ENCODE measurements at places on chromosomes 7 and 10. TPM values are rescaled to one million over a fixed set of nuclear protein-coding genes. Genes with fewer than 3 reads are reported as not detected.

- H3K27ac ChIP-seq, result no peak overlapping the region
- no peak for DNase-seq
- H3K27me3 ChIP-seq, result no peaks in the 10 kb centered on the region
- H3K36me3 ChIP-seq, result no peaks in the 10 kb centered on the region
Measured at GRCh38 chr10:43861966-43862751, 213.5 kb upstream of the ZNF32 start.

DNA sequence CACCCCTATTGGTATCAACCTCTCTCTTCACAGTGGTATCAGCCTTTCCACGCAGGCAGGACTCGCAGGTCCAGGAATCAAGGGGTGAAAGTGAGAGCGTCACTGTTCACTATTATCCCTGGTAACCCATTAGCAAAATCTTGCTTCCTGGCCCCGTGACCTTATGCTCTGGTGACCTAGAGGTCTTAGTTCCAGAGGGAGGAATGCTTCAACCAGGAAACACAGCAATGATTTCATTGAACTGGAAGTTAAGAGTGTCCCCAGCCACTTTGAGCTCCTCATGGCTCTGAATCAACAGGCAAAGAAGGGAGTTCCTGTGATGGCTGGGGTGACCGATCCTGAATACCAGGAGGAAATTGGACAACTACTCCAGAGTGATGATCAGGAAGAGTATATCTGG, 90.6 kb downstream of the CUL2 start:
- H3K27ac ChIP-seq, result no peak overlapping the region
- H3K36me3 ChIP-seq, result no peaks in the 10 kb centered on the region
- no peak overlapping the region for H3K4me3 ChIP-seq
- H3K27me3 ChIP-seq, result no peaks in the 10 kb centered on the region
- no peaks in the 10 kb centered on the region for H3K4me1 ChIP-seq

DNA sequence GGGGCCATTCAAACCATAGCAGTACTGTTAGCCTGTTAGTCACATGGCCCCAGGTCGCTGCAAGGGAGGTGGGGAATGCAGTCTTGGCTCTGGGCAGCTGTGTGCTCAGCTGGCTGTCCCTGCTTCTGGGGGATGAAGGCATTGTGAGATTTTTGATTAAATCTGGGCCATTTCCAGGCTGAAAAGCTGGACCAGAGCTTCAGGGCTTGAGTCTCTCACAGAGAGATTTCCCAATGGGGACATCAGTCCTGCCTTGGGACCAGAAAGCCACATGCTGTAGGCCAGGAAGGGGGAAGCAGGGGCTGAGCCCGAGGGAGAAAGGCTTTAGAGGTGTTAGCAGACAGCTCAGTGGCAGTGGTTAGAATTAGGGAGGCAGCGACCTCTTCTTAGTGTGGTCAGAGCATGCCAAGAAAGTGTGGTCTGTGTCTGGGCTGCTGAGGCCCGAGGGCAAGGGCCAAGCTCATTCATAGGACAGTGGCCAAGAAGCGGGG, 33.6 kb downstream of the PALD1 start:
- no peak overlapping the region for H3K27ac ChIP-seq
- DNase-seq, result no peak
- H3K27me3 ChIP-seq, result no peaks in the 10 kb centered on the region
- H3K4me1 ChIP-seq, result peaks cover 7% of the 10 kb centered on the region

The GATA3 gene
- total RNA-seq, result 3.1 TPM

The SPDYE11 gene
- total RNA-seq, result not detected

DNA sequence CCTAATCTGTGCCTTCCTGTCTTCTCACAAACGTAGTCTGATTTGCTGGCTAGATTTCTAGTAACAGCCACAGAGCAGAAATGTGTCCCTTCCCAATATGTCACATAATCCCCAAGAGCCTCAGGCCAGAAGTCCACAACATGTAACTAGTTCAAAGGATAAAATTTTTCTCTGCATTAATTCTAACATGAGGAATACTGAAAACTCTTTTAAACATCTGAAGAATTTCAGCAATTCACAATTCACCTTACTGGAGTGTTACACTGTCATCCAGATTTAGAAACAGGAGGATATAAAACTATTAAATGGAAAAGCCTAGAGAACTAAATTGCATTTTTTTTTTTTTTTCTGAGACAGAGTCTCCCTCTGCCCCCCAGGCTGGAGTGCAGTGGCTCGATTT, 2.5 kb upstream of the DDX56 start:
- no peak overlapping the region for H3K4me3 ChIP-seq
- no peak for DNase-seq
- no peak overlapping the region for H3K27ac ChIP-seq
- peaks cover 52% of the 10 kb centered on the region for H3K36me3 ChIP-seq

DNA sequence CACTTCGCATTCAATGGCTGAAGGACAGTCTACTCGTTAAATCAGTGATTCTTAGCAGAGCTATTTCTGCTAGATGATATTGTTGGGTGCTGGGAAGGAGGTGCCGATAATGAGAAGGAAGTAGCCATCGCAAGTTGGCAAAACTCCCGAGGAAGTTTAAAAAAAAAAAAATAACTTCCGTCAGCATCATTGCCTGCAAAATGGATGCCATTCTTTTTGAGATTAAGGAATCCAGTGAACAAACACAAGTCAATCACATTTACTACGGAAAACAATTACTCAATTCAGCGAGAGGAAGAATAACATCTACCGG, 74.4 kb upstream of the SFMBT2 start:
- no peak overlapping the region for H3K4me3 ChIP-seq
- no peak for DNase-seq
- no peak overlapping the region for H3K27ac ChIP-seq
- H3K27me3 ChIP-seq, result peaks cover 34% of the 10 kb centered on the region
- no peaks in the 10 kb centered on the region for H3K4me1 ChIP-seq

The KLLN gene
- 0.37 TPM for total RNA-seq

- H3K36me3 ChIP-seq, result no peaks in the 10 kb centered on the region
- no peaks in the 10 kb centered on the region for H3K27me3 ChIP-seq
- H3K4me1 ChIP-seq, result peaks cover 7% of the 10 kb centered on the region
- DNase-seq, result no peak
Measured at GRCh38 chr10:34647875-34648865, 166.9 kb downstream of the PARD3 start.

The SYCE1 gene
- not detected for total RNA-seq

The TAS2R41 gene
- not detected for total RNA-seq

GRCh38 chr10:118542205-118542604, 53.2 kb downstream of the PRLHR start:
- no peak overlapping the region for H3K27ac ChIP-seq
- H3K4me1 ChIP-seq, result no peaks in the 10 kb centered on the region
- no peak for DNase-seq
- H3K4me3 ChIP-seq, result no peak overlapping the region

GRCh38 chr7:51327287-51327717, 10.7 kb upstream of the COBL start:
- no peak overlapping the region for H3K4me3 ChIP-seq
- H3K4me1 ChIP-seq, result no peaks in the 10 kb centered on the region

DNA sequence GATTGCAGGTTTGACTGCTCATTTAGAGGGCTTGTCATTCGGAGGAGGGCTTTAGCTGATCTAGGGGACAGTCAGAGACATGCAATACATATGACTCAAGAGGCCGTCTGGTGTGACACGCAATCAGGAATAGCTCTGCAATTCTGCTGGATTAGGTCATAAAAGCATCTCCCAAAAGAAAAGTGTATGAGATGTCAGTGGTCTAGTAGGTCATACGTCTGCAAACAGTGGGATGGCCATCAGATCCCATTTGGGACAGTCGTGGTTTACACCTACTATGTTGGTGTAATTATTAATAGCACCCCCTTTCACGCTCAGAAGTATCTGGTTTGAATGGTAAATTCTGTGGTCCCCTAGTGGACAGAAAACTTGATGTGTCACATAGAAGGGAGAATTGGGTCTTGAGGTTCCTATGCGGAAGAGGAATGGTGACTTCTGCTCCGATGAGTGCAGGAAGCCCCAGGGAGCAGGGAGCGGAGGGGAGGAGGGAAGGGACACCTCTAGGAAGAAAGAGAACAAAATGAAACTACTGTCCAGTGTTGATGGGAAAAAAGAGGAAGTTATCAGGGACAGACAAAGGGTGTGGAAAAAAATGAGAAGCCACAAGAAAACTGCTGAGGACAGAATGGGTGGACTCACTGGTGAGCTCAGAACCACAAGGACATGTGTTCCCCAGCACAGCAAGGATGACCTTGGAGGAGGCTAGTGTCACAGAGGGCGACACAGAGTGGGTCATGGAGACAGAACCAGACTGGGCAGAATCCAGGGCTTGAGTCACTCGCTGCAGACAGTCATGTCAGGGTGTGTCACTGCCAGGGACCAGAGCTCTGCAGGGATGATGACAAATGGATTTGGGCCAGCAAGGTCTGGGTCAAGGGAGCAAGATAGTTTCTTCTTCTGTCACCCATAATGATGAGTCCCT, 59.9 kb downstream of the MAP3K8 start:
- H3K36me3 ChIP-seq, result no peaks in the 10 kb centered on the region
- no peak overlapping the region for H3K27ac ChIP-seq
- no peak for DNase-seq
- H3K4me3 ChIP-seq, result no peak overlapping the region
- no peaks in the 10 kb centered on the region for H3K4me1 ChIP-seq

The PTPRN2 gene
- total RNA-seq, result 0.11 TPM

- H3K27me3 ChIP-seq, result no peaks in the 10 kb centered on the region
- no peak overlapping the region for H3K4me3 ChIP-seq
- peaks cover 12% of the 10 kb centered on the region for H3K4me1 ChIP-seq
- H3K36me3 ChIP-seq, result peaks cover 31% of the 10 kb centered on the region
Measured at GRCh38 chr10:24603333-24603732, 120.4 kb downstream of the ARHGAP21 start.

DNA sequence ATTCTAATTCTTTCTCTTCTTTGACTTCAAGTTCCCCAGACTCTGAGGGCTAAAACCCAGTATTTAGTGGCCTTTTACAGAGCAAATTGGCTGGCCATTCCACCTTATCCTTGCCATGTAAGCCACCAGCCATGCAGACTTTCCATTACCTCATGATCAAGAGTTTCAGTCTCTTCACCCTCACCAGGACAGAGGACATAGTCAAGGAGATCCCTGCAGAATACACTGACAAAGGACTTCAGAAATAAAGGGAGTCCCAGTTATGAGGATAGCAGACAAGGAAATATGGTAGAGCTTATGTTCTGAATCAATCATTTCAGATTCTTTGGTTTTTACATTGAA, 1080.4 kb upstream of the C7orf33 start:
- DNase-seq, result no peak
- H3K27me3 ChIP-seq, result no peaks in the 10 kb centered on the region
- H3K36me3 ChIP-seq, result no peaks in the 10 kb centered on the region
- no peak overlapping the region for H3K27ac ChIP-seq

- peaks cover 6% of the 10 kb centered on the region for H3K27me3 ChIP-seq
- no peaks in the 10 kb centered on the region for H3K36me3 ChIP-seq
- no peak overlapping the region for H3K4me3 ChIP-seq
- H3K27ac ChIP-seq, result no peak overlapping the region
- no peak for DNase-seq
Measured at GRCh38 chr7:50640779-50641178, 75.6 kb upstream of the DDC start.

The GRM8 gene
- total RNA-seq, result 0.80 TPM

GRCh38 chr7:37832194-37832593, 16.2 kb upstream of the NME8 start:
- no peak overlapping the region for H3K4me3 ChIP-seq
- no peak overlapping the region for H3K27ac ChIP-seq

The FAM24B gene
- total RNA-seq, result 8.0 TPM

- H3K4me1 ChIP-seq, result no peaks in the 10 kb centered on the region
- H3K36me3 ChIP-seq, result no peaks in the 10 kb centered on the region
- no peak overlapping the region for H3K27ac ChIP-seq
- no peak overlapping the region for H3K4me3 ChIP-seq
Measured at GRCh38 chr7:49643321-49643720, 130.1 kb upstream of the VWC2 start.

DNA sequence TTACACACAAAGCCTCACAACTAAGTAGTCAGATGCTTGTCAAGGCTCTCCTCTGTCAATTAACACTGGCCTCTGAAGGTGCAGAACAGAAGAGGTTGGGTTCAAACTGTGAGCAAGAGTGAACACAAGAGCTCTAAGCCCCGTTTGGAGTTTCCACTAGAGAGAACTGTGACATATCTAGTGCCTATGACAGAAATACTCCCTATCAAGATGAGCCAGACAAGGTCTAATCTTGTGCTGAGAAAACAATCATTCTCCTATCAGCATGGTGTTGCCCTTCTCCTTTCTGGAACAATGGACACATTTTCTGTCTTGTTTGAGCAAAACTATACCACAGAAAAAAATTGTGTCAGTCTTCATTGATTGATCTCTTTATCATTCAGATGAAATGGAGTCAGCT, 62.4 kb upstream of the CCDC71L start:
- no peaks in the 10 kb centered on the region for H3K36me3 ChIP-seq
- no peak overlapping the region for H3K4me3 ChIP-seq
- DNase-seq, result no peak
- H3K4me1 ChIP-seq, result peaks cover 21% of the 10 kb centered on the region
- no peaks in the 10 kb centered on the region for H3K27me3 ChIP-seq

The CFAP70 gene
- 0.06 TPM for total RNA-seq

DNA sequence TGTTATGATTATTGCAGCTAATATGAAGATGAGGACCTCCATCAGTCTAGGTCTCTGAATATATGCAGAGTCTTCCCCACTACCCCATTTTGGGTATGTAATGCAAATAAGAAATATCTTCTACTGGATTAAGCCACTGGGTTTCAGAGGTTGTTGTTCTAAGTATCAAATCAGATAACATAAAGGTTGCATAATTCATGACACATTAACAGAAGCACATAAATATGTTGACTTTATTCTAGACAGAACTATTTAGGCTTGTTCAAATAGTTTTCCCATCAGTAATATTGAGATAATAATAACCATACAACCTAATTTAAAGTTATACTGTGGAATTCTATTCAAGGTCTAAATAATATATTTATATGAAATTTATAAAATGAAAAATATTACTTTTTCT, 157.1 kb downstream of the ETV1 start:
- no peak for DNase-seq
- peaks cover 11% of the 10 kb centered on the region for H3K4me1 ChIP-seq
- H3K27ac ChIP-seq, result no peak overlapping the region
- no peak overlapping the region for H3K4me3 ChIP-seq
- H3K27me3 ChIP-seq, result no peaks in the 10 kb centered on the region

GRCh38 chr7:41656366-41656765, 46.5 kb downstream of the INHBA start:
- no peaks in the 10 kb centered on the region for H3K36me3 ChIP-seq
- no peaks in the 10 kb centered on the region for H3K4me1 ChIP-seq
- DNase-seq, result no peak
- H3K4me3 ChIP-seq, result no peak overlapping the region
- H3K27ac ChIP-seq, result no peak overlapping the region
- no peaks in the 10 kb centered on the region for H3K27me3 ChIP-seq

- no peaks in the 10 kb centered on the region for H3K27me3 ChIP-seq
- H3K4me1 ChIP-seq, result peaks cover 4% of the 10 kb centered on the region
- peak overlapping the region; percentile 52 for H3K27ac ChIP-seq
- H3K36me3 ChIP-seq, result no peaks in the 10 kb centered on the region
Measured at GRCh38 chr7:128863433-128863989, 855 bp downstream of the ATP6V1F start.

The C10orf95 gene
- 0.42 TPM for total RNA-seq

The SLC39A12 gene
- total RNA-seq, result not detected

DNA sequence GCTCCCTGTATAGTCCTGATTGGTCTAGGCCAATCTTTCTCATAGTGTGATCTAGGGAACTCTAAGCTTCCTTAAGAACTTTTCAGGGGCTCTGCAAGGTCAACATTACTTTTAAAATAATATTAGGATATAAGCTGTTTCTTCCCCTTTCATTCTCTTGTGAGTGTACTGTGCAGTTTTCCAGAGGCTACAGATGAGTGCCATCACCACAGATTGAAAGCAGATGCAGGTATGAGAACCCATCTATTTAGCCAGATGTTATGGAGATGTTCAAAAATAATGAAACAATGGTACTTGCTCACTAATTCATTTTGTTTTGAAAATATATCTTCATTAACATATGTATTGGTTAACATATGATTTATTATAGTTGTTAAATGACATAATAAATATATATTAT, 169.2 kb upstream of the SEMA3A start:
- no peak for DNase-seq
- no peaks in the 10 kb centered on the region for H3K4me1 ChIP-seq
- H3K27ac ChIP-seq, result no peak overlapping the region
- no peak overlapping the region for H3K4me3 ChIP-seq
- no peaks in the 10 kb centered on the region for H3K27me3 ChIP-seq

Data from A673 (cell line).